ENCODE measurements at places on chromosomes 1 and 21.

DNA sequence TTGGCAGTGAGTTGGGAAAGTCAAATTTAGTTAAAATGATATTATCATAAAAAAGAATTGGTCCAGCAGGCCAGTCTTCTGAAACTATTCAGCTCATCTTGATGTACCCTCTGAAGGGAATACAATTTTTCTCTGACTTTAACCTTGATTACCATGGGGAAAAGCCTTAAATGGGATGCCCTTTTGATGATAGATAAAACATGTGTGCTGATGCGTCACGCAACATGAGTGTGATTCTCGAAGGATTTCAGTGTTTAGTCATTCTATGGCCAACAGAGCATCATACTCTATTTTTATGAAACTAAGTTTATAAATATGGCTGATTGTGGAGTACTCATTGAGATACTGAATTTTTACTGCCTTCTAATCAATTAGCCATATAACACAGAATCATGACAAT, 171.5 kb downstream of the ZNF281 start:
- no peak for DNase-seq

GRCh38 chr1:168421399-168422004, 122.3 kb downstream of the XCL2 start:
- DNase-seq: peak; percentile 29

GRCh38 chr21:31727181-31727580, 4.7 kb downstream of the SCAF4 start:
- no peak for DNase-seq

GRCh38 chr1:228016181-228016510, 9.3 kb downstream of the WNT3A start:
- DNase-seq: no peak

DNA sequence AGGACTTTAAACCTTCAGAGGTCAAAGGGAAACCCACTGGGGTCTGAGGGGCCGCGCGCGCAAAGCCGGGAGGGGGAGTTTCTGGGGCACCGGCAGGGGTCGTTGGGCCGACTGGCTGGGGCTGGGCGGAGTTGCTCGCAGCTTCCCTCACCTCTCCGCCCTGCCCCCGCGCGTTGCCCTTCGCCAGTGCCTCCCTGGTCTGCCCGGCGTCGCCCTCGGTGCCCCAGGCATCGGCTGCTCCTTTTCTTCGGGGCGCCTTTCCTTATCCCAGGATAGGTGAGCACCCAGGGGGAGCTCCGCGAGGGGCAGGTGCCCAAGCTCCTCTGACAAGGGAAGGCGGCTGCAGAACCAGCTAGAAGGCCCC, 390 bp upstream of the NGF start:
- DNase-seq: no peak

DNA sequence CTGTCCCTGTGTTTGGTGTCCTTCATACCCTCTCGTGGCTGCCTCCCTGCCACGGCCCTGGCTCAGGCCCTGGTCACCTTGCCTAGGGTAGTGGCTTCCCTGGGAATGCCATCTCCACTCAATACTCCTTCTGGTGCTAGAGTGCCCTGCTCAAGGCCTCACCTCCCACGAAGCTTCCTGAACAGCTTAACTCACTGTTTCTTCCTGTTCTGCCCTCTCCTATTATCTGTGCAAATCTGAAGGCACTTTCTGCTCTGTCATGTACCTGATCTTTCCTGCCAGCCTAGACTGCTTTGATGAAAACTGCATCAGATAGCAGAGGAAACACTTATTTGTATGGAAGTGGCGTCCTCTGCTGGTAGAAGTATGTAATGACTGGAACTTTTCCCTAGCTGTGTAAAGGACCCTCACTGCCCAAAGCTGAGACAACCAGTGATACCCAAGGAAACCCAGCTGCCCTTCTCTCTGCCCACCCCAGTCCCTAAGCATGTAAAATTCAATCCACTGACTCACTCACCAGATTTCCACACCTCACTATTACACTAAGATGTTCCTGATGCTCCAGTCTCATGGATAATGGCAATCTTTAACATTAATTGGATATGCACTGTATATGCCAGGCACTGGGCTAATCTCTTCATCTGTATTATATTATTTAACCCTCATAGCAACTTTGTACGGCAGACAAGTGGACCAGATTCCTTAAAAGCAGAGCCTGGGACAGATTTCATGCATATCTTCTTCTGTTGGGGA, 36.2 kb upstream of the BTG2 start:
- DNase-seq: peak; percentile 49

GRCh38 chr21:44927587-44928461, 7.1 kb upstream of the ITGB2 start:
- peak; percentile 96 for DNase-seq

DNA sequence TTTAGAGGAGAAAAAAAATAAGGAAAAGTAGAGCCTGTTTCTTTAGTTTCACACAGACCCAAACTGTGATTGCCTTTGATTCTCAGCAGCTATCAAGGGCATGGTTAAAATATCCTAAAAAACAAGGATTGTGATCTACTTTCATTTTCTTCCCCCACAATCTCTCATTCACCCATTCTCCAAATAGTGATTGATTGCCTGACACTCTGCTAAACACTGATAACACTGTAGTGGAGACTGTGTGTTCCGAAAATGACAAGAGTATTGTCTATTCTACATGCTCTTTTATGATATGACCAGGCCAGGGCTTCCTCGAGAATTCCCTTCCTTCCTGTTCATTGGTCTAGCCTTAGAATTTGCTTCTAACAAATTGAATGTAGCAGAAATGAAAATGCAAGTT, 40.2 kb downstream of the PRMT6 start:
- no peak for DNase-seq

GRCh38 chr1:167955915-167956314, 19.0 kb upstream of the MPC2 start:
- no peak for DNase-seq

- no peak for DNase-seq
Measured at GRCh38 chr1:44619261-44619900, 54.9 kb downstream of the TMEM53 start.

DNA sequence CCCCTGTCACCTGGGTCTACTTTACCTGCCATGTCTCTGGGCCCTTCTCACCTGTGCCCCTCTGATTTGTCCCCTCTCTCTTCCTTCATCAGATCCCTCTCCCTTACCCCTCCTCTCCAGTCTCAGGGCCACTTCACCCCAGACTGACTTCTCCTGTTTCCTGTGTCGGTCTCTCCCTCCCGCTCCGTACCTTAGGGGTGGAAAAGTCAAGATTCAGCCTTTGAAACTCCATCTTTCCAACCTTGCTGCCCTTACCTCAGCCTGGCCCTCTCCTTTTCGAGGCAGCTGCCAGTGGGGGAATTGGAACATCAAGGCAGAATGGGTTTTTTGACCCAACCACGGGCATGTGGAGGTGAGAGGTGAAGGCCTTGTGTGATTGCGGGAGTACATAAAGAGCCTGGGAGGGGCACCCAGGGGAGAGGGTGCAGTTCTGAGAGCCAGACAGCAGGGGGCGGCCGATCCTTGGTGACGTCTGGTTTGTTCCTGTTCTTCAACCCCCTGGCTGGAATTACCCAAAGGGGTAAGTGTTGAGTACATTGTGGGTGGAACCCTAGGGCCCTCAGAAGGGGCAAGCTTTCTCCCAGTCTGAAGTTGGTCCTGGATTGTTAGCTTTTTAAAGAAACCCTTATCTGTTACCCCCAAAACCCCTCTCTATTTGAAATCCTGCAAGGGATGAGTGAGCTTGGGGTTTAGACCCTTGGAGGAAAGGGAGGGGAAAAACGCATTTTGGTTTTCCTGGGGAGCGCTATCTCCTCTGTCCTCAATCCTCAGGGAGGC, 12.3 kb upstream of the DMBX1 start:
- DNase-seq: peak; percentile 88

GRCh38 chr1:1305300-1306069, 2.2 kb downstream of the ACAP3 start:
- peak; percentile 73 for DNase-seq

- DNase-seq: peak; percentile 58
Measured at GRCh38 chr1:197776351-197777105, 1.2 kb upstream of the DENND1B start.

Data from activated CD4-positive, alpha-beta memory T cell treated with anti-CD3 and anti-CD28 coated beads for 36 hours (primary cell).